Globus pallidus (tissue), 1 donor: ENCODE measurements at places on chromosomes 2 and 18.

GRCh38 chr2:176931588-176932563 is 280.7 kb upstream of the HNRNPA3 start:
- no peak for DNase-seq

DNA sequence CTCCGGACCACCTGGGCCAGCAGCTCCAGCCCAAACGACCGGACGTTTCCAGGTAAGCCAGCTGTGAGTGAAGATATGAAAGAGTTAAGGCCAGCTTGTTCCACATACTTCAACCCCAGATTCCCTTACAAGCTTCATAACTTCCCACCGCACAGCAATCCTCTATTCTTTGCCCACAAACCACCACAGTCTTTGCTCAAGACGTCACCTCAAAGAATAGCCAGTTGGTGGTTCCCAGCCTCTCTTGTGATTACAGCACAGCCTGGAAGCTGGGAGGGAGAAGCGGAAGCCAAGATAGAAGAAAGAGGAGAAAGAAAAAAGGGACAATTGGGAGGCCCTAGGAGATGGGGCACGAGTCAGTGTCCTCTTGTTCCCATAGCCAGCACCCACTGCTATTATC is 70.6 kb downstream of the NRP2 start:
- no peak for DNase-seq

DNA sequence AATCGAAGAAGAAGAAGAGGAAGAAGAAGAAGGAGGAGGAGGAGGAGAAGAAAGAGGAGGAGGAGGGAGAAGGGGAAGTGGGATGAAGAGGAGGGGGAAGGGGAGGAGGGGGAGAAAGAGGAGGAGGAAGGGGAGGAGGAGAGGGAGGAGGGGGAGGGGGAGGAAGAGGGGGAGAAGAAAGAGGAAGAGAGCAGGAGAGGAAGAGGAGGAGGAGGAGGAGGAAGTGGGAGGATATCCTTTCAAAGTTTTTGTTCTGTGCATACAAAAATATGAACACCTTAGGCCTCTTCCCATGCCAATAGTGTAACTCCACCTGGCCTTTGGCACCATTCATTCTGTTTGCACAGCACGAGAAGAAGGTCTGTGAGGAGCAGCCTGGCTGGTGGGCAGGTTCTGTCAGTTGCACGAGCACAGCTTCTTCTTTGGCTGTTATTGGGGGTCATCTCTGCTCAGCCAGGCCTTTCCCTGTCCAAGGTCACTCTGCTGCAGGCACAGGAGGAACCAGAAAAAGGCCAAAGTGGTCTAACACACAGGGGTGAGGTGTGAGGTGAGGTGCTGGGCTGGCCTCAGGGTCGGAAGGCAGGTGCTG is 25.8 kb upstream of the PLB1 start:
- DNase-seq: no peak

DNA sequence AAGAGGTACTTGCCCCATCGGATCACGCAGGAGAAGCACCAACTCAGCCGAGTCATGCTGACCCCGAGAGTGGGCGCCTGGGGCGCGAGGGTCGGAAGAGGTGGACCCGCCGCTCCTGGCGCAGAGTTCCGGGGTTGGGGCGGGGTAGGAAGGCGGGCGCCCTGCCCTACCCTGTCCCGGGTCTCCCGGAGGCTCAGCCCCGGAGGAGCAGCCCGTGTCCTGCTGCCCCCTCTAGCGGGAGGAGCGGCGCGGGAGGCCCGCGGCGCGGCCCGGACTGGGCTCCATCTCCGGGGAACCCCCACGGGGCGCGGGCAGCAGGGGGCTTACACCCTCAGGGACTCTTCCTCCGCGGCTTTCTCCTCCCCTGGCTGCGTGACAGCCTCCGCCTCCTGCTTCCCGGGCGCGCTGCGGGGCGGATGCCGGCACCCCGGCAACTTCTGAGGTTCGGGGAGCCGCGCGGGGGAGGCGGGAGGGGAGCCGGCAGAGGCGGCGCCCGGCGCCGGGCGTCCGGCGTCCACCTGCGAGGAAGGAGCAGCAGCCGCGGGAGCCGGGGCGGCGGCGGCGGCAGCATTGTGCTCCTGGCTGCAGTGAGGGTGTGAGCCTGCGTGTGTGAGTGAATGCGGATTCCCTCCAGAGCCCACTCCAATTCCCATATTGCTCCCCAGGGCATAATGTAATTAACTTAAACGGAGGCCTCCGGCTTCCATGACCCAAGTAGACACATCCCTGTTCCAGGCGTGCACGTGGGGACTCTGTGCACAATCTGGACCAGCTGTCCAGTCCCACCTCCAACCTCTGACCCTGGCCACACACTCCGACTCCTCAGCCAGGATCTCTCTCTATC is 7.6 kb upstream of the TNS1 start:
- DNase-seq: no peak

DNA sequence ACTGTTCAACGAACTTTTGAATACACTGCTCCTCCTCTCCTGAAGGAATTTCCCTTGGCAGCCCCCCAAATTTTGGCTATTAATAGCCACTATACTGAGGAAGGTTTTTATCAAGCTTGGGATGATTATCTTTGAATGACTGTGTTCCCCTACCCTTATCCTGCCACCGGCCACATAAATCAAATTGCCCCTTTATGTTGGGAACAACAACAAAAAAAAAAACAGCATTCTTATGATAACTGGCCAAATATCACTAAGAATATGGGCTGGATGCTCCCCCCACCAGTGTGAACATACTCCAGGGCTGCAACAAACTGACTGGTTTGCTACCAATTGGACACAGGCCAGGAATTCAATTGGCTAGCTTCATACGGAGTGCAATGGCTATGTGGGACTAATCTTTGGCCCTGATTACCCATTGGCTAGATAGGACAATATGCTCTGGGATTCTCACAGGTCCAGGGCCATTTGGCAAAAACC is 20.6 kb downstream of the DUSP11 start:
- no peak for DNase-seq

GRCh38 chr2:19043893-19044292 is 314.5 kb downstream of the OSR1 start:
- DNase-seq: no peak
